Foreskin fibroblast (primary cell): ENCODE measurements at places on chromosomes 5 and 9.

DNA sequence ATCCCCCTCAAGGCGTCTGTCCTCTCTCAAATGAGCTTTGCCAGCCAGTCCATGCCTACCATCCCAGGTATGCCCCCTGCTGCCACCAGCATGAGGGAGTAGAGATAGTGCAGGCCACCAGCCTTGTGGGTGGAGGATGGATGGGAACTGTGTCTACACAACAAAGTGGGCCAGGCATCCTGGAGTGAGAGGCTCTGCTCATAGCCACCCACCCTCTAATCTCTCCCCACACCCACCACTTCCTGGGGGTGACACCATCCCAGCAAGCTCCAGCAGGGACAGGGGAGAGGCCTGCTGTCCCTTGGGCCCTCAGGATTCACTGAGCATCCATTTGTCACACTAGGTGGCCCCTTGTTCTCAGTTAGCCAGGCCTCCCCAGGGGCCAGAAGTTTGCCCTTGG is 25.5 kb upstream of the FOXI1 start:
- DNase-seq, result no peak

- peak; percentile 47 for DNase-seq
These were observed 101.0 kb downstream of the TMEM232 start for GRCh38 chr5:110625376-110625999.

- no peak for DNase-seq
These were observed 104.6 kb upstream of the LRRTM2 start for GRCh38 chr5:138979684-138980280.

- no peak for DNase-seq
These were observed 265.1 kb downstream of the PSAT1 start for GRCh38 chr9:78562021-78562420.

DNA sequence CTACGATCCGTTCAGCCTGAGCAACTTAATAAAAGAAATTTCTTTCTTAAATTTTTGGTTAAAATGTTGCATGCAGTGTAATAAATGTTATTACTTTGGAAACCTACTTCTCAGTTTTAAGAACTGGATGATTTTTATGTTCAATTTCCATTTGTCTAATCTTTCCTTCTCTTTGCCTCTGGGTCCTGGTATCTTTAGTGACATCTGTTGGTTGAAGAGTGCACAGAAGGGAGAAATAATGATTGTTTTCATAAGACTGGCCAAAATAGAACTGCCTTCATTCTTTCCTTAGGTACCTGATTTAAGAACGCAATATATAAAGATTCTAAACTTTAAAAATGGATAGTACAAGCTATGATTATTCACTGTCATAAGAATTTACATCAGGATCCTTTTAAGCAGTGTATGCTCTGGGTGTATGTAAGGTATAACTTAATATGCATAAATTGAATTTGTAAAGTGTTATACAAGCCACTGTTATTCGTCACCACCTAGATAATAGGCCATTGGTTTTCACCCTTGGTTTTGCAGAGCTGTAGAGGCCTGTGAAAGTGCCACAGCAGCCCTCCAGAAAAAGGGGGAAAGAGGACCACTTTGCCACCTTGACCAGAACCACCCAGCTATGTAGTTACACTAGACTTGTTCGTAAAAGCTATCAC is 82.8 kb upstream of the TLX3 start:
- DNase-seq, result peak; percentile 4

DNA sequence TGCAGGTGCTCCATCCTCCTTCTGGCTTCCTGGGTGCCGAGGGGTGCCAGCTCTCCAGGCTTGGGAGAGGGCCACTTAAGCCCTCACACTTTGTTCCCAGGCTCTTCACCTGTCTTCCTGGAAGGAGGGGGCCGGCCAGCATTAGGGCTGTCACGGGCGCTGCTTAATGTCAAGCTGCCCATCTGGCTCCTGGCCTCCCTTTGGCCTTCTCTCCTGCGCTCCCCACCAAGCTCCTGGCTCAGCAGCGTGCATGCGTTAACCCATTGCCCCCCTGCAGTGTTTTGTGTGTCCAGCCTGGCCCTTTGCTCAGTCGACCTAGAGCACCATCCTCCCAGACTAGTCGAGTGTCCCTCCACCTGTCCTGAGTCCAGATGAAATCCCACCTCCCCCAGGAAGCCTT is 21.3 kb downstream of the NTNG2 start:
- no peak for DNase-seq

- DNase-seq, result no peak
These were observed 40.1 kb downstream of the SLC38A9 start for GRCh38 chr5:55671975-55672374.

GRCh38 chr9:113823421-113823820 is 52.7 kb upstream of the ZNF618 start:
- no peak for DNase-seq

DNA sequence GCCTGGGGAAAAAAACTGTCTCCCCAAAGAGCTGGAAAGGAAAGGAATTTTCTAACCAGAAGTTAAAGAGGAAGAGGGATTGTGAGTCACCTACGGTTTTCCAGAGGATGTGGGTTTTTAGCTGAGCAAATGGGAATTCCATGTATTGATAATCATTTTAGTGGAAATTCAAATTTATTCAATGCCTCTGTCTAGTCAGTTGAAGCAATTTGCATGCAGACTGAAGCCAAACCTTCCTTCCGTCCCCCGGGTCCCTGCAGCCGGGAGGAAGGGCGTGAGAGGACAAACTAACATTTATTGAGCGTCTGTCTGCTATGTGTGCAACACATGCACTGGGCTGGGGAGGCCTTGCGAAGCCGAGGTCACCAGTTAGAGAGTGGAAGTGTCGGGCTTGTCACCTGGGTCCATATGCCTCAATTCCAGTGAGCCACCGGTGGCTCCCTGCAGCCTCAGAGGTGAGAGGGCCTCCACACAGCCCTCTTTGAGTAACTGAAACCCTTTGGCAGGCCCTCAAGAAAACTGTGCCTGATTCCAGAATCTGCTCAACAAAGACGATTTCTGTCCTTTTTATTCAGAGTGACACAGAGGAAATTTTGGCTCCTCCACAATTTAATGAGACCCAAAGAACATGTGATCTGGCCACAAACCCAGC is 70.3 kb downstream of the COL27A1 start:
- DNase-seq, result peak; percentile 43

DNA sequence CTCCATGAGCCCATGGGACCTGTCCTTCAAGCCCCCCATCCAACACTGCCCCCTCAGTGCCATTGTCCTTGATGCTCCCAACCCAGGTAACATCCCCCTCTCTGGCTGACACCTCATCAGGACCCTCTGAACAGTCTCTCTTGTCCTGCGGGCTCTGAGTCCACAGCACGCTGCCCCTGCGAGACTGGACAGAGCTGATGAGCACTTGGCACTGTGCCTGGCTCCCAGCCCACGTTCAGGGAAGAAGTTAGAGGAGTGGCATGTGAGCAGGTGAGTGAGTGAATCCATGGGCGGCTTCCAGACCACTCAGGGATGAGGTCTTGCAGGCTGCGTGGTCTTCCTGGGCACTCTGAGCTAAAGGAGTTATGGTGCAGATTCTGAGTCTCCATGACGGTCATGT is 70.7 kb downstream of the PAX5 start:
- DNase-seq, result no peak

- DNase-seq, result peak; percentile 91
These were observed 11.2 kb downstream of the IER5L start for GRCh38 chr9:129166623-129167557.

DNA sequence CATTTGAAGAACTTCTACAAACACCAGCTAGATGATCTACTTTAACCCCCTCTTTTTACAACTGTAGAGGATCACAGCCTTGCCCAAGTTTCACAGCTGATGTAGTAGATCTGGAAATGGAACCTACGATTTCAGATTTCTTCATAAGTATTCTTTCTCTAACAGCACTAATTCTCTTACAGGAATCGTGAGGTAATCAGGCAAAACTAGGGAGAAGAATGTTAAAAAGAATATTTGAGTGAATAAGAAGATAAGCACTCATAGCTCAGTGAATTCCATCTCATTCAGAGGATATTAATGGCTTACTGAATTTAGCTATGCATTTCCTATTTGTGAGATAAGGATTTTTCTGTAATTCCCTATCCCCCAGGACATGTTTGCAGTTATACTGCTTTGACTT is 42.1 kb downstream of the NADK2 start:
- DNase-seq, result no peak

DNA sequence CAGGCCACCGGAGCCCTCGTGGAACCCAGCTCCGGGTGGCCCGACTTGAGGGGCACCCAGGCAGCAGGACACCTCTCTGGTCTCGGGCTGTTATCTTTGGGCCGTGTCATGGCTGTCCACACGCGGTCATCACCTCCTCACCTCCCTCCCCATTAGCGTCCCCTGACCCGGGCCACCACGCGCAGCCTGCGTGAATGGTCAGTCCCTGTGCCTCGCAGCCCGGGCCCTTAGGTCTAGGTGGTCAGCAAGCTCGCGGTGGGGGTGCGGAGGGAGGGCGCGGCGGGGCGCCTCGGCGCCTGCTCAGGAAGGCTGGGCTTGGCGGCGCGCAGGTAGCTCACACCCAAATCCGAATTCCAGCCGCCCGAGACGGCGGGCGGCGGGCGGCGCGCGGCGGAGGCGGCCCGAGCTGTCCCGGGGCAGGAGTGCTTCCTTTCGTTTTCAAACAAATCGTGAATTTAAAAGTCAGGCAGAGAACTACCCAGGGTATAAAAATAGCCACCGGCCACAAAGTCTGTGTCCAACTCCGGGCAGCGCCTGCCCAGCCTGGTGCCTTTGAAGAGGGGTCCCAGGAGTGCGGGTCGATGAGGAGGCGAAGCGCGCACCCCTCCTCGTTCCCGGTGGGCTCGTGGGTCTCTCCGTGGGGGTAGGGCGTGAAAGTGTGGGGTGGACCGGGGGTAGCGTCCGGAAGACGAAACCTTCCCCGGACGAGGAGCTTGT is 1.0 kb upstream of the RXRA start:
- DNase-seq, result peak; percentile 69

DNA sequence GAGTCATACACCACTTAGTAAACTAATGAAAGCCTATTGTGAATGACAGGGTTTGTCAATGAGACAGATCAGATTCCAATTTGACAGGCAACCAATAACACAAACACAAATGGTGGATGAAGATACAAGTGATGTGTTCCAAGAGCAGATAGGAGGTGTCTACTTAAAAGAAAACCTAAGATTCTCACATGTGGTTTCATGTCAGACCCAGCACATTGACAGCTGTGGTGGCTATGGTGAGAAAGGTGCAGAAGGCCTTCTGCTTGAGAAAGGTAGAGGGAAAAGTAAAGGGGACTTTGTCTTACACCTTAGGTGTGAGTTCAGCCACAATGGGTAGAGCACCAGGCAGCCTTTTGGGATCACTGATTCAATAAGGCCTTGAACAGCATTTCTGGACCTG is 11.2 kb downstream of the ANKRD31 start:
- no peak for DNase-seq

DNA sequence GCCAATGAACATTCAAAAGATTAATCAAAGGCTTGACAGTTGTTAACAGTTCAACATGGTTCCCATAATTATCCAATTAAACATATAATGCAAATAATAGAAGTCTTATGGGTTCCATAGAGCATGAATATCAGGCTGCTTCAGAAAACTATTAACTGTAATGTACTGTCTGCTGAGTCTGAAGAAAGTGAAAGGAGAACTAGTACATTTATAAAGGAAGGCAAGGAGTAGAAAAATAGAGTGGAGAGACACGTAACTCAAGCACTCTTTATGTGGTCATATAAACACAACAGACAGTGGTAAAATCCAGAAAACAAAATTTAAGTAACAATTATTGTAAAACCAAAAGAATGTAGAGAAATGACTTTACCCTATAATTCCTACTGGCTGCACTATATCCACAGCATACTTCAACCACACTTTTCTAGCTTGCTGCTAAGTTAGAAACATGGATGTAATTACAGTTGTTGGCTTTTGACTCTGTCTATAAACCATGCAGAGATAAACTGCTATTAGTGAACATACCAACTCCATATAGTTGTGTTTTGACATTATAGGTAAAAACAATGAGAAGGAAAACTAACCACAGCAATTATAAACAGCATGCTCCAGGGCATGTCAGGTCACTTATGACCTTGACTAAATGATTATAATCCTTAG is 32.7 kb downstream of the NFIB start:
- DNase-seq, result no peak

DNA sequence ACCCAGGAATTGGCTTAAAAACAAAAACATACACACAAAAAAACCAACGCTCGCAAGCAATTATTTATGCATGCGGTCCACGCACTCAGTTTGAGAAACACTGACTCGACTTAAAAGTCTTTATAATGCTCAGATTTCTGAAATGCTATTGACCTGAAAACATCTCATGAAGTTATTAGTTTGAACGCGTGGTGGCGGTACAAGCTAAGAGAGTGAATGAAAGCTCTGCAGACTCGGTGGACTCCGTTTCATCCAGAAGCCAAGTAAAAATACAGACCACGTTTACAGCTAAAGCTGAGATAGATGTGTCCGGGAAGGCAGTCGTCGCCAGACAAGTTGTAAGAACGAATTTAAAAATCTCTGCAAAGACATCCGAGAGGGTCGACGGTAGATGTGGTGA is at the start of gene PCDHB6:
TSS of gene PCDHB6 (plus strand) at position 246 of the 400 bp plus-strand sequence. CDS start 201 bp downstream, outside the sequence.
- peak; percentile 2 for DNase-seq

DNA sequence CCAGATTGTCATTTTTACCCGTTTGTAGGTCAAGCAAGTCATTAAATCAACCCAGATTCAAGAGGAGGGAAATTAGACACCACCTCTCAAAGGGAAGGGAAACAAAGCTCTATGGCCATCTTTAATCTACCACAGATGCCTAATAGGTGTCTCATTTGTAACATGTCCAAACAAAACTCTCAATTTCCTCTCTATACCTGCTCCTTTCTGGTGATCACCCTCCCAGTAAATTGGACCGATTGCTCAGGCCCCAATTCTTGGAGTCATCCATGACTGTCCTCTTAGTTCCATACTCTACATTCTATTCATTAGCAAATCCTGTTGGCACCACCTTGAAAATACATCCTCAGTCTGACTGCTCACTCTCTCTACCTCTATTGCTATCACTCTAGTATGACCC is 22.1 kb upstream of the UGCG start:
- no peak for DNase-seq

- peak; percentile 78 for DNase-seq
These were observed 93.7 kb downstream of the PDE4D start for GRCh38 chr5:59799668-59800346.

- no peak for DNase-seq
These were observed 273.9 kb upstream of the ADRA1B start for GRCh38 chr5:159642379-159642778.

GRCh38 chr9:33510262-33511183 is 13.5 kb upstream of the ANKRD18B start:
- peak; percentile 41 for DNase-seq

GRCh38 chr5:118461436-118461835 is 526.9 kb downstream of the DTWD2 start:
- no peak for DNase-seq

- DNase-seq, result no peak
These were observed 802.2 kb downstream of the CDH12 start for GRCh38 chr5:22050931-22051330.
